ENCODE measurements at places on chromosomes 3 and 15.

GRCh38 chr3:75220932-75221331 lies 443.2 kb upstream of the FRG2C start:
- no peak for DNase-seq

- DNase-seq: no peak
Measured at GRCh38 chr15:50813865-50814264, 48.4 kb upstream of the SPPL2A start.

DNA sequence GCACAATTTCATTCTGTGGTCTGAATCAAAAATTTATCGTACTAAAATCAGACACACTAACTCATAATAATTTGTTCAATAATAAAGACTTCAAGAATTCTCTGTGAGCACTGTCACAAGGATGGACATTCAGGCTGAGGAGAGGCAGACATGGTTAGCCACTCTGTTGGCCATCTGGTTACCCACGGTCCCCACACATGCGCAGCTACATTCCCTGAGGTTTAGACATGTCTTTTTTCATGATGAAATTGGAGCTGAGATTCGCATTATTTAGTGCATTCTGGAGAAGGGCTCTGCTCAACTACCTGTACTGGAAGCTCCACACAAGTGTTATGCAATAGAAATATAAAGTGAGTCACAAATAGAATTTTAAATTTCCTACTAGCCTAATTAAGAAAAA lies 156.9 kb downstream of the SUCNR1 start:
- DNase-seq: no peak

DNA sequence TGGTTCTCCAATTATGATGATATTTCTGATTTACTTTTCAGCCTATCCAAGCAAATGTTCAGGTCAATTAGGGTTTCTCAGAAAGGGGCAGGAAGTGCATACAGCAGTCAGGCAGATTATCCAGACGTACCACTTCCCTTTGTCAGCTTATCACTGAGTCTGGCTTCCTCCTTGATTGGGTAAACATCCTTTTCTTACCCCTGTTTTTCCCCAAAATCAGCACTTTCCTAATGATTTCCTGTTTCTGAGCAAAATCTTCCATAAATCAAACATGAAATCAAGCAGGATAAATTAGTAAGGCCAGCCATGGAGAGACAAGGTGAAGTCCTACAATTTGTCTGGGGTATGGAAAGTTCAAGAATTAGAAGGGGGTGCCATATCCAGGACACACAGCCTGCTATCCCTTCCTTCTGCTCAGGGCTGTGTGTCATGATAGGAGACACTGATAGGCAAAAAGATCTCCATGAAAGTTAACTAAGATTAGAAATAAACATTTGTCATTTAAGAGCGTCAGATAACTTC lies 29.0 kb downstream of the ADIPOQ start:
- DNase-seq: no peak

DNA sequence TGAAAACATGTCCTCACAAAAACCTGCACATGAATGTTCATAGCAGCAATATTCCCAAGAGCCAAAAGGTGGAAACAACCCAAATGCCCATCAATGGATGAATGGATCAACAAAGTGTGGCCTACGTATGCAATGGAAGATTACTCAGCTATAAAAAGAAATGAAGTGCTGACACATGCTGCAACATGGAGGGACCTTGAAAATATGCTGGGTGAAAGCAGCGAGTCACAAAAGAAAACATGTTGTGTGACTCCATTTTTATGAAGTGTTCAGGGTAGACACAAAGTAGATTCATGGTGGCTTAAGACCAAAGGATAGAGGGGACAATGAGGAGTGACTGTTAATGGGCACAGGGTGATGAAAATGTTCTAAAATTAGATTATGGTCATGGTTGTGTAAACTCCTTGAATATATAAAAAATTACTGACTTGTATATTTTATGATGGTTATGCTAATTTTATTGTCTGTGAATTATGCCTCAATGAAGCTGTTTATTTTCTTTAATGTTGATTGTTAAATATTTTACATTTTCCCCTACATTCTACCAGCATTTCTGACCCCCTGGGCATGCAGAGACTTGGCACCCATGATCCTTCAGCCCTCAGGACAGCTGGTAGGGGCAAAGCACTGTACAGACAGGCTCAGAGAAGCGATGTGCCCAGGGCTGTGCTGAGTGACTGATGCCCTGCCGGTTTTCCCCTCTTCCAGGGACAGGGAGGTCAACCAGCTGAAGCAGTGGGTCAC lies 37.8 kb downstream of the CFAP100 start:
- DNase-seq: peak; percentile 25

DNA sequence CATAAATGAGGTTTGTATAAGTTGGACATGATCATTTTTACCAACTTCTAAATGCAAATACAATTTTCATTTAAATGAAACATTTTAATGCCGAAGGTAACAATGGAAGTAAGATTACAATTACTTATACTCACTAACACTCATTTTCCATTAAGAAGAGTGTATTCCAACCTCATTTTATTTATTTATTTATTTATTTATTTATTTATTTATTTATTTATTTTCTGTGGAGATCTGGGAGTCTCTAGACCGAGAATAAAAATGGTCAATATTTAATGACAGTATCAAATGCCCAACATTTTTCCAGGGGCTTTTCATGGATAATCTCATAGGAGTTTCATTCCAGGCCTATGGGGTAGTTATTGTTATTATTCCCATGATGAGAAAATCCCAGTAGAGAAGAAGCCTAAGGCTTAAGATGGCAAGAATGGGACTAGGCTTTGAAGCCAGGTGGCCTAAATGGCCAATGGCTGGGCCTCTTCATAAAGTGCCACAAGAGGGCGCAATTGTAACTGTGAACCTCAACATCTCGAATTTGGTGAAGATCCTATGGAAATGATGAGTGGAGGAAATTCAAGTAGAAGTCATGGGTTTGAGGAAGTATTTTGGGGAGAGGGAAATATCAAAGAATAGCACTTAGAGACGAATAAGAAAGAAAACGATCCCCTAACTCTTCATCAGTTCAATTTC lies 21.3 kb downstream of the VGLL3 start:
- no peak for DNase-seq

DNA sequence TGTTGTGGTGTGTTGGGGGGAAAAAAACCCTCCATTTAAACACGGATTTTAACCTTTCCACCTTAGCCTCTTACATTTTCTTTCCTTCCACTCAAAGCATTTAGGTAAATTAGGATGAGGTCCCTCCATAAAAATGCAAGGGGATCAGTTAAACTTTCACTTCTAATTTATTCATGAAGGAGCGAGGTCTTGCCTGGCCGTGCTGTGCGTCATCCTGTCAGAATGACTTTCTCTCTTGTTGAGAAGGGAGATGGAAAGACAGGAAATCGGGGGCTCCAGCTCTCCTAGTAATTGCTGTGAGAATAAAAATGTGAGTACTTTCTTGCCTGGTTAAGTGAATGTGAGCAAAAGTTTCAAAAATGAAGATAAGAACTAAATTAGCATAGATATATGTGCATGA lies 962.3 kb upstream of the NR2F2 start:
- no peak for DNase-seq

- peak; percentile 64 for DNase-seq
Measured at GRCh38 chr3:173065543-173065981, 75.5 kb downstream of the SPATA16 start.

DNA sequence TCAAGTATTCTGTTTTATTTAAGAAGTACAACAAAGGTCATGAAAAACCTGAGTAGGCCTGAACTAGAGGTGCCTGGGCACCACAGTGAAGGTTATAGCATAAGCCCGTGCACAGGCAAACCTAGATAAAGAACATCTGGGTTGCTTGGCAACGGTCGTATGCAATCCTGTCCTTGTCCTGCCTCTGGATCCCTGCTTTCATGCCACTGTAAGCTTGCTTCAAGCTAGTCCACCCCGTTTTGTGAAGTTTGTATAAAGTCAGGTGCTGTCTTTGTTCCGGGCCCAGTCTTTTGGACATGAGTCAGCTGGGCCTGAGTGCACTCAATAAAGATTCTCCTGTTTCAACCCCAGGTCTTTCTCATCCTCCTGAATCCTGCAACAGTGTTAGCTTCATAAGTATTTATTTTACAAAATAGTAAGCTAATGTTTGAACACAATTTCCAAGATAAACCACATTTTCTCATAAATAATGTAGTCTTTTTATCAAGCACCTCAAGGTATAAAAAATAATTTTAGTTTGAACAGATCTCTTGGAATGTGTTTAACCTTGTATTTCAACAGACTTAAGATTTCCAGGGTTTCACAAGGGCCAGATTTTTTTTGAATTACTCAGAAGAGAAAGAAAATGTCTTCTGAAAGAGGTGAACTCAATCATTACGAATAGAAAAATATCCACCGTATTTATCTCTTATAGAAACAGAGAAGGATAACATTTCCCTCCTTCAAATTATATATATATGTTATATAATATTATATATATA lies 14.3 kb upstream of the SLC9C1 start:
- DNase-seq: peak; percentile 43

GRCh38 chr3:13025090-13025489 lies 48.1 kb downstream of the IQSEC1 start:
- DNase-seq: peak; percentile 85

DNA sequence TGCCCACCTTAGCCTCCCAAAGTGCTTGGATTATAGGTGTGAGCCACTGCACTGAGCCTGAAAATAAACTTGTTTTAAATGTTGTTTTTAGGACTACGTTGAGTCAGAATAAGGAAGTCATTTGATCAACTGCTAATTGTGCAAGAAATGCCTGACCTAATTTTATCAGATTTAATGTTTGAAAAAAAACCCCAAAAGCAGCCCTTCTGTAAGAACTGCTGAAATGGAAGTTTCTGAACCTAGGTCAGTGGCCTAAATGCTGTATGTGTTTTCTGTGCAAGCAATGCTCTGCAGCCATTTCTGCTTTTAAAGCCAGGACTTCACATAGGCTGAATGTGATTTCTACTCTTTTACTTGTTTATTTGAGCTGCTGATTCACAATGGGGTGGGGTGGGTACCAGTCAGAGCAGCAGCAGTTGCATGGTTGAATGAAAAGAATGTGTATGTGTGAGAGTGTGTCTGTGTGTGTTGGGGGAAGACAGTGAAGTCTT lies 6.6 kb downstream of the GPX1 start:
- DNase-seq: peak; percentile 75

- DNase-seq: no peak
Measured at GRCh38 chr15:83695246-83695645, 41.3 kb downstream of the ADAMTSL3 start.

GRCh38 chr3:197186887-197187588 lies 111.4 kb downstream of the DLG1 start:
- peak; percentile 70 for DNase-seq

DNA sequence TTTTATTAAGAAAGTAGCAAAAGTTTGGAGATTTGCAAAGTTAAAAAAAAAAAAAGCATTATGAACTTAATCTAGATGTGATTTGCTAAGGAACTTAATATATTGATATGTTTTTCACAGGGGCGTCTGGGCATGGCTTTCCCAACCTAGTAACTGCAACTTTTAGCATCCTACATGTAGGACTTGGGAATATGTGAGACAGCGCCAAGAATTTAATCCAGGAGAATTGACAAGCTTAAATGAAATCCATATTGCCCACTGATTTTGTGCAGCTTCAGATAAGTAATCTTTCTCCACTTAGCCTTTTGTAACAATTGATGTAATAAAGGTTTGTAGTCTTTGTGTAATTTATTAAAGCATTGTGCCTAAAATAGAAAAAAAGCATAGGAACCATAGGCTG lies 982 bp upstream of the GABPB1 start:
- DNase-seq: peak; percentile 7

GRCh38 chr3:133256787-133257483 lies 142.9 kb upstream of the BFSP2 start:
- DNase-seq: peak; percentile 47

GRCh38 chr3:140078940-140079339 lies 144.0 kb downstream of the CLSTN2 start:
- peak; percentile 42 for DNase-seq

DNA sequence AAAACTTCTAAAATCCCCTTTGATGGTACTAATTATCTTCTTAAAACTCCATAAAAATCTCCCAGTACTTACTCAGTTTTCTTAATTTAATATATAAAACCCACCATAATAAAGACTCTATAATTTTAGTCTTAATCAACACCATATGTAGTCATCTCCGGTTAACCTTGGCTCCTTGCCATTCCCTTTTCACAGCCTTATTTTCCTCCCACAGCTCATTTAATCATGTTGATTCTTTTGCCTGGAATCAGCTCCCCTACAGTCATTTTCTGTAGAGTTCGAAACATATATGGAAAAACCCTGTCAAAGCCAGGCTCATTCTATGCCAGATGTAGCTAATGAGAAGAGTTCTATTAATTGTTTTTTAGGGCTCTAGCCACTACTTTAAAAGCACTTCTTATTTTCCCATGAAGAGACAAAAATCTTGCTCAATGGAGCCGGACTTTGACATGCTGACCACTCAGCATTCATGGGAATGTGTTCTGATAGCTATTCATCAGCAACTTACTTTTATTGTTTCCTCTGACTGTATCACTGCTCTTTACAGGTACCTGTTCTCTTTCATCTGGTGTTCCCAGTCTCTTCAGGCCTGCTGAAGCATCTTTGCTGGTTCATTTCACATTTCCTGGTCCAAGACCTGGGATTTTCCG lies 573.4 kb downstream of the NAALADL2 start:
- DNase-seq: peak; percentile 57

DNA sequence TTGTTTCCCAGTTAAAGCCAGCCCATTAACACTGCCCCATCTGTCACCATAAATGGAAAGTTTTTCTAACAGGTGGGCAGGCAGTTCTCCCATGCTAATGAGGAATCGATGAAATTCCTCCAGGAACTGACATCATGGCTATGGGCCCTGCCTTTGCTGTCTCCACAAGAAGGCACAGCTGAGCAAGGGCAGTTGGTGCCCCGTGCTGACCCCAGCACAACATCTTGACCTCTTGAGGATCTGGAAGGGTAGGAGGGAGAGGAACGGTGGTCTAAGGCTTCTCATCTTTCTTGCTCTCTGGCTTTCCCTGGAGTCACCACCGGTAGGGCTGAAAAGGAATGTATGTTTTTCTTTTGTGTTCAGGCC lies 46.7 kb downstream of the CHCHD6 start:
- DNase-seq: no peak

GRCh38 chr3:172192830-172193415 lies 153.5 kb downstream of the FNDC3B start:
- no peak for DNase-seq

DNA sequence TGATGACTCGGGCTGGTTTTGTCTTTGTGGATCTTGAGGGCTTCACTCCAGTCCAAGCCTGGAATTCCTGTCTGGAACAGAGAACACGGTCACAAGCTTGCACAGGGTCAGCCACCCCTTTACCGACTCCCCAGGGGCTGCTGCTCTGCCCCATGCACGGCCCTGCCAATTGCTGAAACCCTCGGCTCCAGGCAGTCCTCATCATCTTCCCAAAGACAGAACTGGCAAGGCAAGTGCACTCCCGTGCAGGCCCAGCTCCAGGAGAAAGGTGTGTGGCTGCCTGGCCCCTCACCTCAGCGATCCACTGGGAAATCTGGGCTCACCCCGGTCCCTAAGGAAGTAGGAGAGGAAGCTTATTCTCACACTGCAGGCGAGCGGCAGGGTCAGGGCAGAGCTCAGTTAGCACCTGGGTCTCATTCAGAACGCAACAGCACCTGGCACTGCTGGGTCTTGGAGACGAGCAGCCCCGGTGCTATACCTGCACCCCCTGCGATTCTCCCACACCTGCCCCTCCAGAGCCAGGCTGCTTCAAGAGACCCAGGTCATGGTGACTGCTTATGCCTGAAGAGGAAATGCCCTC lies 7.2 kb downstream of the MAP6D1 start:
- DNase-seq: no peak
